Kidney glomerular epithelial cell (primary cell): ENCODE measurements at places on chromosomes 4 and X.

- no peak for DNase-seq
Measured at GRCh38 chr4:4415107-4415805, 28.4 kb downstream of the NSG1 start.

- DNase-seq = no peak
Measured at GRCh38 chr4:55020131-55020530, 105.3 kb downstream of the KDR start.

- DNase-seq = no peak
Measured at GRCh38 chrX:141469469-141469868, 115.1 kb downstream of the SPANXA1 start.

DNA sequence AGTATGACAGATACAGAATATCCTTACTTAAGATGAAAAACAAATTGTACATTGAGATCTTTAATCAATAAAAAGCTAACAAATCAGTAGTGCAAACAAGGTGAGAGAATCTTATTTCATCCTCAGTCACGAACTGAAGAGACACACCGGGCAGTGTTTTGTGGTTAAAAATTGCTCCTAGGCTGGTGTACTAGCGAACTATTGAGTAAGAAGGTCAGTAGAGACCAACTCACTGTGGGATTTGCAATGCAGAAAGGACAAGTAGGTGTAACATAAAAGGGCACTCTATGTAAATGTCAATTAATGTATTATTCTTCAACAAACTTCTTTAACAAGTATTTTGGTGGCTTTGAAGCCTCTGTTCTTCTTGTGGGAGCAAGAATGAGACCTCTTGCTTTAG lies 260.2 kb upstream of the PPARGC1A start:
- DNase-seq = no peak

GRCh38 chr4:89609756-89610155 lies 227.2 kb downstream of the SNCA start:
- no peak for DNase-seq
